Progenitor cell of endocrine pancreas (in vitro differentiated cells): ENCODE measurements at places on chromosomes 1 and 21.

DNA sequence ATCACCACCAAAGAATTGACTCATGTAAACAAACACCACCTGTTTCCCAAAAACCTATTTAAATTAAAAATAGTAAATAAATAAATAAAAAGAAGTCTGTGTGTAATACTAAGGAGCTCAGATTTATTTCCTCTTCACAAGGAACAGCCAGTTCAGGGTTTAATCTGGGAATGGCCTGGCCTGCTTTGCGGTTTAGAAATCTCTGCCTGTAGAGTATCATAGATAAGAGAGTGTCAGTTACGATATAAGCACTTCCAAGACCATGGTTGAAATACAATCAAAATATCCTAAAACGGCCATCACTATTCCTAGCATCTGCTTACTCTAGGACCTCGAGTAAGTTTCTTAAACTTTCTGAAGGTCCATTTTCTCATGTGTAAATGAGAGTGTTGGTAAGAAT, 274.4 kb downstream of the PLPP3 start:
- no peak for DNase-seq

- no peak for DNase-seq
Observed at GRCh38 chr1:201773764-201774163, 55.2 kb upstream of the IPO9 start.

- no peak for DNase-seq
Observed at GRCh38 chr1:51321924-51322280, 8.5 kb downstream of the TTC39A start.

- no peak for DNase-seq
Observed at GRCh38 chr1:70483342-70483741, 72.3 kb downstream of the CTH start.

DNA sequence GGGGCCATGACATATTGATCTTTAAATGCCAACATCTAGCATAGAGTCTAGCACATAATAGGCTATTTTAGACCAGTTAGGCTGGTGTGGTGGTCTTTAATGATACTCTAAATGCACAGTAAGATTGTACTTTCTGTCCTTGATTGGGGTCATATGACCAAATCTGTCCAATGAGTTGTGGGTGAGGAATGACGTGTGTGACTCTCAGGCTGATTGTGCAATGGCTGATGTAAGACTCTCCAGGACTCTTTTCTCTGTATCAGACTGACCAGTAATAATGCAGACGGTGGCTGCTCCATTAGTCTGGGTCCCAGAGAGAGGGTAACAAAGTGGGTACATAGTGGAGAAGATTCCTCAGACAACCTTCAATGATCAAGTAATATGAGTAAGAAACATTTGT, 541.6 kb upstream of the CAMK1G start:
- DNase-seq: no peak

GRCh38 chr1:33626801-33627200, 154.4 kb downstream of the ZSCAN20 start:
- no peak for DNase-seq

DNA sequence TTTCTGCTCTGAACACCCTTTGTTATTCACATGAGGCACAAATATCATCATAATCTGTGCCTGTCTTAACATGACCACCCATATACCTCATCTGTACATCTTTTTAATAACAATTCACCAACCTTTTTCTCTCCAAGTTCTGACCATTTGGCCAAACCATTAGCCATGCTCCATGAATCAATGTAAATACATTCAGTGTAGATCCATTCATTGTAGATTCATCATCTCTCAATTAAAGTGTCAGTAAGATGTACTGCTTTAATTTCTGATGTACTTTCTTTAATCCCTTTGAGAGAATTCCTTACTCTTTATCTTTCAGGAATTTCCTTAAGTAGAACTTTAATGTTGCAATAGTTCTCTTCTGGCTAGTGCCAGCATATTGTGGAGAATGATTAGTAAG, 126.2 kb upstream of the LRRC7 start:
- no peak for DNase-seq

- DNase-seq: peak; percentile 73
Observed at GRCh38 chr1:1307923-1308755, at the start of the genes ACAP3 and PUSL1. TSS of gene ACAP3 (minus strand) at chr1:1307930. CDS start at chr1:1307815, 115 bp downstream. TSS of gene PUSL1 (plus strand) at chr1:1308597. CDS start at chr1:1308644, 47 bp downstream.

- no peak for DNase-seq
Observed at GRCh38 chr1:164823486-164824279, 264.7 kb downstream of the PBX1 start.

- DNase-seq: no peak
Observed at GRCh38 chr1:63888984-63889383, 115.2 kb downstream of the ROR1 start.

- DNase-seq: no peak
Observed at GRCh38 chr1:65577278-65577677, 156.8 kb downstream of the LEPR start.
